ENCODE measurements at places on chromosomes 3 and 15.

GRCh38 chr3:151501171-151501922 is 40.5 kb upstream of the IGSF10 start:
- DNase-seq: no peak

DNA sequence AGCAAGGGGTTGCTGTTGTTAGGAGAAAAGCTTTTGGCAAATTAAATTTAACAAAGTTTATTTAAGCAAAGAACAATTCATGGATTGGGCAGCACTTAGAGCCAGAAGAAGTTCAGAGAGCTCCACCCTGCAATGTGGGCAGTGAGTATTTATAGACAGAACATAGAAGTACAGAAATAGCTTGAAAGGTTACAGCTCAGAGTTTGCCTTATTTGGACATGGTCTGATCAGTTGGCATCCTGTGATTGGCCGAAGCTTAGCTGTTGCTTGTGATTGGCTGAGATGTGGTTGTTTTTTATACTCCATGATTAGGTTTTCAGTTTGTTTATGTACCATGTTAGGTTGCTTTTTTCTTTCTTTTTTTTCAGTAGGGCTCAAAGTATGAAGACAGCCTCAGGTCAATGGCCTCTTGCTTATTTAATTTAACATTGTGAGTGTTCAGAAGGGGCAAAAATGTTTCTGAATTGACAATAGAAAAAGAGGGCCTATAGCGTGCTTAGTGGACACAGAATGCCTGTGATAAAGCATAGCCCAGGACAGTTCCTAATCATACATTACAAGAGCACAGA is 293.8 kb downstream of the IGSF11 start:
- no peak for DNase-seq

DNA sequence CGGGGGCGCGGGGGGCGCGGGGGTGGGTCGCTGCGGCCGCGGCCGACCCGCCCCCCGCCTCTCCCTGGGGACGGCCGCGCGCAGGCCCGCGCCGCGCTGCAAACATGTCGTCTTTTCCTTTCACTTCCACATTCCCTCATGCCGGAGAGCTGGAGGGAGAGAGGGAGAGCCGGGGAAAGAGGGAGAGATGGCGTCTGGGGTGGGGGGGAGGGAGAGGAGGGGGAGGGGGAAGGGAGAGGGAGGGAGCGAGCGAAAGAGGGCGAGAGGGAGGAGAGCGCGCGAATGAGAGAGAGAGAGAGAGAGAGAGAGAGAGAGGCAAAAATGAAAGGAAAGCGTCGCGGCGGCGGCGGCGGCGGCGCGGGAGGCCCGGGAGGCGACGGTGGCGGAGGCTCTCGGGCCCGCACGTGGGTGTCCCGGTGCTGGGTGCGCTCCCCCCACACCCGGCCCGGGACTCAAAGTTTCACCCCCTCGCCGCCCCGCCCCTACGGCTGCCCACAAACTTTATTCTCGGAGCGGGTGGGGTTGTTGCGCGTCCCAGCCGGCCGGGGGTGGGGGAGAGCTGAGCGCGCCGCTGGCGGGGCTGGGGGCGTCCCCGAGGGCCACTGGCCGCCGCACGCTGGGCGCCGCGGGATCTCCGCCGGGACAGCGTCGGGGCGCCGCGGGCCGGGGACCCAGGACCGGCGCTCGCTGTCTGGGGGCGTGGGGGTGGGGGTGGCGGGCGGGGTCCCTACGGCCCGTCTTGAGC is 731 bp downstream of the ZNF710 start:
- DNase-seq: peak; percentile 67

DNA sequence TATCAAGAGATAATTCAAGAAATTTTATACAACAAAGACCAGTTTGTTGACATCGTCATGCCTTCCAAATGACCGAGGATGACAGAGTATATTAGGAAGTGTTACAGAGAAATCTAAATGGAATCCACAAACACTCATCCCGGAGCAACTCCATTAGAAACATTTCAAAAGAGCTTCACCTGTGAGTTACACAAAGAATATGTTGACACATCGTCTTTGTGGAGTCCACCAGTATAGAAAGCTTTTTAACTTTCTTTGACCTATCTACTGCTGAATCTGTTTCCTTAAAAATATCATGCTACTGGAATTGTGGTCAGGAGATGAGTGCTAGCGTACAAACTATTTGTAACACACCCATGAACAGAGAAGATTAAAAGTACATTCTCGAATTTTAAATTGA is 130.4 kb downstream of the SUCLG2 start:
- DNase-seq: no peak

DNA sequence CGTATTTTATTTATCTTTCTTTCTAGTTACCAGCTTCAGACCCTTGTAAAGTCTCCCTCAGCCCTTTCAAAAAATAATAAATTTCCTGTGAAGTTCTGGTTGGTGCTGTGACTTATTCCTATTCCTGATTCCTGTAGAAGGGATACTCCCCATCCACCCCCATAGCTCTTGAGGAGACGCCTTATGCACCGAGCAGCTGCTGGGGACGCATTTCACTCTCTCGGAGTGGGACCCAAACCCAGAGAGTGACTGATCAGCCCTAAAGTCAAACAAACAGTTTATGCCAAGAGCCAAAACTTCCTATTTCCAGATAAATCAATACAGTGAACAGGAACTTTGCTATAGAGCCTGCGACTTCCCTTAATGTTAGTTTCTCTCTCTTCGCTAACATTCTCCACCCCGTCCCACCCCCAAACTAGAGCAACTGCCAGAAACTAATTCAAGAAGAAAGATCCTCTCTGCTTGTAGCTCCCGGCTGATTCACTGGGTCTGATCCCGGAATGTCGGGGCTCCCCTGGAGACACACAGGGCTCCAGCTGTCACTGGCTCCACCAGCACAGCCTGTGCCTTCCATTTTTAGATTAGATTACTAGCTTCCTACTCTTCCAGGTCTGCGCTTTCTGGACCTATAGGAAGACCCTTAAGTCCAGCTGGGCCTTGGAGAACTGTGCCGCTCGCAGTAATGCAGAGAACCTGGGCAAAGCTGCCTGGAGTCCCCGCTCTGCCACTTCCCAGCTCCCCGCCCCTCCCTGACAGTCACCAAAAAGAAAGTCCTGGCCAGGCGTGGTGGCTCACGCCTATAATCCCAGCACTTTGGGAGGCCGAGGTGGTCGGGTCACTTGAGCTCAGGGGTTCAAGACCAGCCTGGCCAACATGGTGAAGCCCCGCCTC is 45.2 kb downstream of the KLHL25 start:
- DNase-seq: no peak

DNA sequence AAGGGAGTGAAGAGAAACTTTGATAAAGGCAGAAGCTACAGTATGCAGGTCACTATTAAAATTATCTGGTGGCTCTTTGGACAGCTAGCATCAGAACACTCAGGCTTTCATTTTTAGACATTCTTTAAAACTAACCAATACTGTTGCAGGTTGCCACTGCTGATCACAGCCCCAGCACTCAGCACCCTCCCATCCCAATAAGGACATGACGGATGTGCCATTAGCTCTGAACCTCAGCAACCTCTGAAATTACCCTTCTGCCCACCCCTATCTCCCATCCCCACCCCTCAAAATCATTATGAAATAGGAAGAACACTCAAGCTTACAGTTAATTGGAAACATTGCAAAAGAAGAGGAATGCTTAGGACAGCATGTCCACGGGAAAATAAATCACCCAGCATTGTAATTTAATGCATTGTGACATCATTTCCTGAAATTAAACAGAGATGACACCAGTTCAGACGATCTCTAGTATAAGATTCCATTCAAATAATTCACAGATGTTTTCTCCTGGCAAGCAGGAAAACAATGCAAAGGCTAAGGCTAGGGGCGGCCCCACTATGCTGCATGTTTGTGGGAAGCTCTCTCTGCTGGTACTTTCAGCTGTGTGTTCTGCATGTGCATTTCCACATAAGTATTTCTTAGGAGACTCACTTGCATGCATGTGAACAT is 71.6 kb downstream of the MEIS2 start:
- no peak for DNase-seq

DNA sequence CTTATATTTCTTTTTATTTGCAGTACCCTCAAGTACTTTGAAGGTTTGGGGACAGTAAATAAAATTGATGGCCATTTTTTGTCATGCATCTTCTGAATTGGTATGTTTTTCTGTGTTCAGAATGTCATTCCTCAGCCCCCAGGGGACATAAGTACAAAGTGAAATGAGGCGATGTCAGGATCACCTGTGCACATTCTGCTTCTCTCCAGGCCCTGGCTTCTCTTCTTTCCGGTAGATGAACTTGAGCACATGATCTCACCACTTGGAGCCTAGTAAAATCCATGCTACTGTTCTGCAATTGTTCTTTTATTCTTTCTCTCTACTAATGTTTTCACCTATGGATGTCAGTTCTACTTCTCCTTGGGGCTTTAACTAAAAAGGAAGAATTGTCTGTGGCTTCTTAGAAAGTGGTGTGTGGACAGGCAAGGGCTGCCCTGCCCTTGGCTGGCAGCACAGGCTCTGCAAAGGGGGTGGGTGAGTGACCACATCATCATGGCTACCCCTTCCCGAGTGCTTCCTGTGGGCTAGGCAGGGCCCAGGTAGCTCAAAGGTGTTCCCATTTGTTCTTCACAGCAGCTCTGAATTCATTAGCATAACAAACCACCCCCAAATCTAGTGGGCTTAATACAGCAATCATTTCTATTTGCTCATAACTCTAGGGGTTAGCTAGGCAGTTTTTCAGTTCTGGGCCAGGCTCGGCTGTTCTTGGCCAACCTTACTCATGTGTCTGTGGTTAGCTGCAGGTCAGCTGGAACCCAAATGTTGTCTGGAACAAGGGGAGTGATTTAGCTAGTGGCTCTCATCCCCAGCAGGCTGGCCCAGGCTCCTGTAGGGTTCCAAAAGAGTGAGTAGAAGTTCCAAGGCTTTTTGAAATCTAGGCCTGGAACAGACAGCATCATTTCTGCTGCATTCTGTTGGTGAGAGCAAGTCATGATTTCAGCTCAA is 154.0 kb upstream of the CTDSPL start:
- DNase-seq: no peak

DNA sequence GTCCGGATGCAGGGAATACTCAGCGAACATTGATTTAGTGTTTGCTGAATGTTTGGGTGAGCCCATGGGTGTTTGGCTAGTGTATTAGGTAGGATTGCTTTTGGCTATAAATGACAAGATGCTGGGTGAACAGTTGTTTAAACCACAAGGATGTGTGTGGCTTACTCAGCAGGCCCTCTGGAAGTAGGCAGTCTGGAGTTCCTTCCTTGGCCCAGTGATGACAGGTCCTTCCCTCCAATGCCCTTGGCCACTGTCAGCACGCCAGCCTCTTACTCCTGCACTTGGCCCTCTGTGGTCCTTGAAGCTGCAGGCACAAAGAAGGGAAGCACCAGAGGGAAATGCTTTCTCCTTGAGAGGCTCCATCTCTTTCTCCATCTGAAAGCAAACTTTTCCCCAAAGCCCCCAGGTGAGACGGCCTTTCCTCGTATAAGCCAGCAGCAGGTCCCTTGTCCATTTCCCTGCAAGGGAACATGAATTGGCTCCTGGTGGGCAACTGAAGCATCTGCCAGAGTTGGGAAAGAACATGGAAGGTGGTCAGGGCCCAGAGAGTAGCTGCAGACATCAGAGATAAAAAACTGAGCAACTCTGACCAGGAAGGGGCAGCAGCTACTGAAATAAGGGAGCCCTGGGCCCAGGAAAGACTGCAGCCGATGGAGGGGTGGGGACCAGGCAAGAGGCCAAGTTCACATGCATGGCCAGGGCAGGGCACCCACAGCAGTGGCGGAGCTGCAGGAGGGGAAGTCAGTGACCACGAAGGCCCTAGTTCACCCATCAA is 105.0 kb downstream of the TPRA1 start:
- DNase-seq: no peak

GRCh38 chr3:162165346-162165745 is 668.7 kb downstream of the OTOL1 start:
- DNase-seq: no peak

- DNase-seq: peak; percentile 77
Measured at GRCh38 chr3:194204042-194204987, 68.4 kb downstream of the HES1 start.

- DNase-seq: no peak
Measured at GRCh38 chr3:161345023-161345422, 26.3 kb downstream of the SPTSSB start.

- DNase-seq: no peak
Measured at GRCh38 chr3:46928282-46928681, 48.3 kb downstream of the CCDC12 start.

GRCh38 chr3:115062009-115062408 is 85.1 kb downstream of the ZBTB20 start:
- no peak for DNase-seq

DNA sequence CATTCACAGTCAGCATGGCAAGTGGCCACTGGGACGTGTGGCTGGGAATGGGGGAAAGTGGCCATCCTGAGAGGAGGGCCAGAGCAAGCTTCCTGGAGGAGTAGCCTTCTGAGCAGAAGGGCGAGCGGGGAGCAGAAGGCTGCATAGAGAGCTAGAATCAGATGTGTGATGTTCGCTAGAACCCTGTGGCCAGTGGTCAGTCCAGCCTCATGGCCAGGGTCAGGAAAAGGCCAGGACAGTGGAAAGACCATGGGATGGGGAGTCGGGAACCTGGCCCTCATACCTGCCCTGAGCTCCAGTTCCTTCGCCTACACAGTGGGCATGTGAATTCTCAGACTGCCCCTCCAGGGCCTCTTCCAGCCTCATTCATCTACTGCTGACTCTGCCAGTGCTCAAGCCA is 102.4 kb downstream of the DNAJB8 start:
- DNase-seq: no peak

DNA sequence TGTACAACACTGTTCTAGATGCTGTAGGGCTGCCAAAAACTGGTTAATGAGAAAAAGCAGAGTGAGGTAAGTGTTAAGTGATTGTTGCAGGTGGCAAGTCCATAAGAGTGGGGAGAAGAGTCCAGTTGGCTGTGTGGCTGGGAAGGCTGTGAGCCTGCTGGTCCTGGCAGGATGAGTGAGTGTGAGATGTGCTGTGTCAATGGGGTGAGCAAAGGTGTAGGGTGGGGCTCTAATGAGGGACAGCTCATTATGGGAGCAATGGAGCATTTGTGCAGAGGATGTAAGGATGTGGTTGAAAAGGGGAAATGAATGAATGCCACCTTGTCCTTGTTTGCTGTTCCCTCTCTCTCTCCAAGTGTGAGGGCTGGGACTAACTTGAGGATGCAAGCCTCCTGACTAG is 145.3 kb upstream of the ROPN1 start:
- peak; percentile 36 for DNase-seq

GRCh38 chr3:184405075-184406030 is 25.5 kb downstream of the CHRD start:
- no peak for DNase-seq

- peak; percentile 28 for DNase-seq
Measured at GRCh38 chr3:182909318-182910040, 70.9 kb downstream of the DCUN1D1 start.

GRCh38 chr15:60720086-60720485 is 241.1 kb upstream of the ICE2 start:
- no peak for DNase-seq

GRCh38 chr3:106268696-106269095 is 399.9 kb upstream of the CBLB start:
- no peak for DNase-seq

DNA sequence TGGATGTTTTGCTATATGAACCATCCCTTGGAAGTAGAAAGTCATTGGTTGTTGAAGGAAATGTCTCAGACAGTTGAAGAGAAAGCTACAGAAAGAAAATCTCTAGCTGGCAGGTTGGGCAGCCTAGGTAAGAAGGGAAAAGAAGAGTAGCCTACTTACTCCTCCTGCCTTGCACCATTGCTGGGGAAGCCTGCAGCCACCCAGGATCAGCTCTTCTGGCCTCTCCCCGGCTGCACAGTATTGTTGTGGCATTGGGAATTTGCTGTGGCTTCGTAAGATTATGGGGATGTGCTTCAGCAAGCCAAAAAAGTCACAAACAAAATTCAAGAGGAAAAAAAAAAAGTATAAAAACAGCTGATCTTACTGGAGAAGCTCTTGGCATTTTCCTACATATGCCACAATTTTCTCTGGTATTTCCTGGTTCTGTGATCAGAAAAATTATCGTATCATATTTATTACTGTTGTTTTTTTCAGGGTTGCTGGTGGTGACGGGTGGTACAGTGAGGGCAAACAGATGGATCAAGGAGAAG is 154.2 kb downstream of the TIGIT start:
- DNase-seq: no peak

Measured in T47D (cell line).